Fibroblast of the conjunctiva (primary cell): ENCODE measurements at places on chromosomes 7 and 10.

DNA sequence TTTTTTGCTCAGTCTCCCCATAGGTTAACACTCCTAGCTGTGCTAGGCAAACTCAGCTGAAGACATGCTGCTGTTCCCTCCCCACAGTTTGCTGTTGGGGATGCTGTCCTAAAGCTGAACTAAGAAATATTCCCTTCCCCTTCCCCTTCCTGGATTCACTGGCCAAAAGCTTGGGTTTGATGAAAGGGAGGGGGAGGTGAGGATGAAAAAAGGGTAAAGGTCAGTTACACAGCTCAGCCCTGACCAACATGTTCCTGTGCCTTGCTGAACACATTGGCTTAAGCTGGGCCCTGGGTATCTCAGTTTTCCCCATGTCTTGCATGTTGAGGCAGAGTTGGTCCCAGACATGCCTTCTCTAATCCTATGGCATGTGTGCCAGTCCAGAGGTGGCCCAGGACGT, 15.3 kb downstream of the CCM2 start:
- no peak for DNase-seq

- DNase-seq, result no peak
Measured at GRCh38 chr10:75410132-75411005, 8.8 kb upstream of the ZNF503 start.

DNA sequence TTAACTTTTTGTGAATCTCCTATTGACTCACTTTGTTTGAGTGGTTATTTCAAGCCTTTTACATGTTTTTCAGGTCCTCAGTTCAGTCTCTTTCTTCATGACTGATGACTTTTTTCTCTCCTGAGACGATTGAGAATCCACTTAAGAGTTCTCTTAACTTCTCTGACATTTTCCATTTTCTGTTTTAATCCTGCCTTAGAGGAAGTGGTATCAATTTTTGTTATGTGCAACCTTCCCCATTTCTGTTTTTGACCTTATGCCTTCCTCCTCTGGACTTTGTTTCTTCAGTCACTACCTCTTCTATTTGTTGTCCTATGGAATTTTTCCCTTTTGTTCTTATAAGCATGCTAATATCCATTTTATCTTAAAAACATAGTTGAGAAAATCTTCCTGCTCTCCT, 2.4 kb downstream of the PSMC2 start:
- no peak for DNase-seq

DNA sequence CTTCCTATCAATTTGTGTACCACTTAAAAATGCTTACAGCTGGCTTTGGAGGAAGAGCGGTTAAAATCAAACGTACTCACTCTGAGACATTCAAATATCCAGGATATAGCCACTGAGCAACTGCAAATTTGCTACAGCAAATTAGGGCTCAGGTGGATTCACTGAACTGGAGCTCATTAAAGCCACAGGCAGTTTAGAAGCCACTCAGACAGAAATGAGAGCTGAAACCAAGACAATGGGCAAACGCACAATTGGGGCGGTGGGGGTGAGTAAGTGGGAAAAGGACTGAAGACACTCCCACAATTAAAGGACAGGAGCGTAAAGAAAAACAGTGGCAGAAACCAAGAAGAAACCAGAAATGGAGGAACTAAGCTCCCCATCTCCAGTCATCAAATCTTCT, 20.5 kb downstream of the MPP7 start:
- DNase-seq, result no peak

DNA sequence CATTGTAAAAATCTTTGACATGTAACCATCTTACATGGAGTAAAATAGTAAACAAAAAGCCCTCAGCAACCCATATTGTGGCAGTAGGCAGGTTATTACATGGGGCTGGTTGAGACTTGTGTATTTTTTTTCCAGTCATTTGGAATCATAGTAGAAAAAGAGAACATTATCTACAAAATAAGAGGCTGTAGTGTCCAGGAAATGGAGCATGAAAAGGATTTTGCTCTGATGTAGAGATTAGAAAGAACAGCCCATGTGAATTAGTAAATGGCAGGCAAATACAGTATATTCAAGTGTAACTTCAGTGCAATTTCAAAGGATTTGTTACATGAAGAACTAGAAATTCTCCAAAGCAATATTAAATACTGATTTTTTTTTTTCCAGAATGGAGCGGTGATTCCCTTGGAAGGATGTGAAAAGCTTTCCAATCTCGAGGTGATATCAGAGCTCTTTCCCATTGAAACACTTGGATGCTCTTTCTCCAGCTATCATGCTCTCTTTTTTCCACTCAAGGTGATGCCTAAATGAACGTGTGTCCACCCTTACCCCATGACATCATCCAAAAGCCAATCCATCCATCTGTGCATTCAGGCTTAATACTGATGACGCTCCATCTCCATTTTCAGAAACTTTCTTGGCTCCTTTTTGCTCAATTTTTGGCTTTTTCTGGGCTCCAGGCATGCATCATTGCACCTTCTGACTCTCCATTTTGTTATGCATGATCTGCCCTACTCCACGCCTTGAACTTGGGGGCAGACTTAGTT, 1034.7 kb downstream of the TYW1 start:
- no peak for DNase-seq
